ENCODE measurements at places on chromosomes 3 and 15.
A peak's percentile ranks its signal among the peaks of the same experiment; 100 is the strongest.

DNA sequence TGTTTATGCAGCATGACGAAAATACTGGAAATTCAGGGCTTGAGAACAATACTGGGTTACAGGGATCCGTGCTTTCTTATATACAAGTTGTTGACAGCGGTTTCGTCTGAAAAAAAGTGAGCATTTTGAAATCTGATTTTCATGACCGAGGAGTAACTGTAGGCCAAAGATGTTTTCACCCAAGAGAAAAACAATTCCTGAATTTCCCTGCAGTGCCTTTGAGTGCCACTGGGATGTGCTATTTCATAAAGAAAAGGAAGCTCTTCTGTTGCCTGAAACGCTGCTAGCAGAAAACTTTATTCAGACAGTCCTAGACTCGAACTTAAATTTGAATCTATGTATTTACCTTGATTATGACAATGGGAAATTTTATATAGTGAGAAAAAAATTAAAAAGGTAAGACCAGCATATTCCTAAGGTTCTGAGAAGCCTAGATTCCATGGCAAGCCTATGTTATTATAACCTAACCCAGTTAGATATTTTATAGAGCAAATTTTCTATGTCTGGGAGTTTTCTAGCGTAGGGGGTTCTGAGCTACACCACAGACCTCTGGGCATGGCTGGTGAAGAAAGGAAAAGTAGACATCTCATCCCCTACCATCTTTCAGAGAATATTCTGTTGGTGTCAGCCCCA lies 30.2 kb downstream of the KCNAB1 start:
- peak; percentile 18 for DNase-seq

DNA sequence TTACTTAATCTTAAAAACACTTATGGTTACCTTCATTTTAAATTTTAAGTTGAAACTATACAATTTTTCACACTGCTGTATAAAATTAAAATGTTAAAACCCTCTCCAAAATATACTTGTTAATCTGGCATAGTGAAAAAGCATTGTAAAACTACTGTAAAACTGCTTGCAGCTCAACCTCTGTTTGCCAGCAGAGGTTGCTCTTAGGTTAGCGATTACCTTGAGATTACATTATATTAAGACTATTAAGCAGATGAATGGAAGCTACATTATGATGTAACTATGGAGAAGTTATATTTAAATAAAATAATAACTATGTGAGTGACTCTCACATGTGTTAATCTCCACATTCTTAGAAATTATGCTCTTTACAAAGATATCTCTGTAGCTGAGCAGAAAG lies 143.6 kb upstream of the SLITRK3 start:
- no peak for DNase-seq

DNA sequence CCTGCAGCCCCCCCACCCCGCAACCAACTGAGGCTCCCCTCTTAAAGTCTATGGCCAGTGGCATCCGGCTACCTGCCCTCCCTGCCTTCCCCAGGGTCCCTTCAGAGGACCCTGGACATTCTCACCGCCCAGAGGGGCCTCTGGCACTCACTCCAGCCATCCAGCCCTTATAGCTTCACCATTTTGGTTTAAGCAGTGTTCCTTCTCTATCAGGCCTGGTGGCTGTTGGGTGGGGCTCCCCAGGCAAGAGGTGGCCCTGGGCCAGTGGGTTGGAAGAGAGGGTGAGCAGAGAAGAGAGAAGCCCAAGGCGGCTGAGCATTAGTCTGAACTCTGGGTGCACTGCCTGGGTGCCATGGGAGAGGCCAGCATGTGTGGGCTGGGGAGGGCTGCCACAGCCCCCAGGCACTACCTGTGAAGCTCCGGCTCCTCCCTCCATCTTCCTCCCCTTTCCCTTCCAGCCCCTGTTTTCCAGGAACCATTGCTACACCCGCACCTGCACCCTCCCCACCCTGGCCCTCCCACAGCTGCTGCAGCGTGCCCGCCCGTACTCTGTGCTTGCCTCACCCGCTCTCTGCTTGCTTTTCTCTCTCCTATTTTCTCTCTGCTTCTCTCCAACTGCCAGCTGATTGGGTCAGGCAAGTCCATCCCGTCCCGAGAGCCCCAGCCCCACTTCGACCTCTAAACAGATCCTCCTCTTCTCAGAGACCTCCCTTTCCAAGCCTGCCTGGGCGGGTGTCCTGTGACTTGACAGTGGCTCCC lies 168.2 kb downstream of the TBC1D2B start:
- DNase-seq = no peak

DNA sequence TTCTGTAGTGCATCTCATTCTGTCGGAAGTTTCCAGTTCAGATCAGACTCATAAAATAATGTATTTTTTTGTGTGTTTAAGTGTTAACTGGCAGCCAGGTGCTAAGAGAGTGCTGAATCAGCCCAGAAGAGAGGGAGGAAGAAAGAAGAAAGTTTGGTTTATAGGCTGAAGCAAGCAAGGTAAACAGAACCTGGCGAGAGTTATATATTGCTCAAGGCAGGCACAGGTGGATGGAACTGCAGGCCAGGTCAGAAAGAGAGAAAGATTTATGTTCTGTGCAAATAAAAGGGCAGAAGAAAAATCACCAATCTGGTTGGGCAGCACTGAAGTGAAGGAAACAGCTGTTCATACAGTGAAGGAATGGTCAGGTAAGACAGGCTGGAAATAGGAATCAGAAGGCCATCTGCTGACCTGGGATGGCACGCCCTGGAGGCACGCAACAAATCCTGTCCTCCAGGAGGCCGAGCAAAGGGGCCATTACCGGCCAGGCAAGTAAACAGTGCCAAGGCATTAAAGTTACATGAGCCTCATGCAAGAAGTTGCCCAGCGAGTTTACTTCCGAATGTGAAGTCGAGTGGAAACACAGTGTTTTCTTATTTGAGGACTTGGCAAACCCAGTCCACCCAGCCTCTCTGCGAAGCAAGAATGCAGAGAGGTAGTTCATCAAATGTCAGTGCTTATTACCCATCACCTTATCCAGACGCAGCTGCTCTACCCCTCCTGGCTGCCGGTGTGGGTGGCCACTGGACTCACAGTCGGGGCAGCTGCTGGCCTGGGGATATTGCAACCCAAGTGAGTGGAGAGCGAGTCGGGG lies 309.8 kb downstream of the VPS13C start:
- DNase-seq = no peak

GRCh38 chr3:72099326-72100079 lies 314.6 kb upstream of the PROK2 start:
- DNase-seq = no peak

DNA sequence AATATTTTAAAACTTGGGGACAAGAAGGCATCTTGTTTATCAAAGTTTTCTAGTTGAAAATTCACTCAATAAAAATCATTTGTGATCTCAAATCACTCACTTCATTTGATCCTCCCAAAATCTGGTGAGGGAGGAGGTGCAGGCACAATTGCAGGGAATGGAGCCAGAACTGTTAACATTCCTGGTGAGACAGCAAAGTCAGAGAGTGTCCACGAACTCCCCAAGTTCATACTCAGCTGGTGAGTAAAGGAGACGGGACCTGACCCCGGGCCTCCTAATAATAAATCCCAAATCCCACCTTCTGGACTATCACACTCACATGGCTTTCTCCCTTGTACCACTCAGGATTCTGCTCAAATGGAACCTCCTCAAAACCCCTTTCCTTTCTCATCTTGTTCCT lies 252.3 kb upstream of the LRTM1 start:
- DNase-seq = no peak

- DNase-seq = no peak
These were observed 5.9 kb upstream of the PPP1R2 start for GRCh38 chr3:195548987-195549386.

DNA sequence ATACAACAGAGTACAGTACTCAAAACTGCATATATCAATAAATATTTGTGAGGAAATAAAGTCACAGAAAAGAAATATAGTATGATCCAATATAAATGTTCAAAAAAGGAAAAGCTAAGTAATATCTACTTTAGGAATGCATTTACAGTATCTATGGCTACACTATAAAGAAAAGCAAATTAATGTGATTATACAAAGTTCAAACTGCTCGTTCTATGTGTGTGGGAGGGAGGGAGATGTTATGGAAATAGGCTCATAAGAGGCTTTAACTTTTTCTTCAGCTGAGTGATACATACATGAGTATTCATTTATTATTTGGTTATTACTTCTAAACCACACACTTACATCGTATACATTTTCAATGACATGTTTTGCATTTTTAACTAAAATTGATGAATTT lies 377.7 kb upstream of the AGTR1 start:
- DNase-seq = no peak

- DNase-seq = no peak
These were observed 319.8 kb downstream of the FHIT start for GRCh38 chr3:60931452-60931851.

DNA sequence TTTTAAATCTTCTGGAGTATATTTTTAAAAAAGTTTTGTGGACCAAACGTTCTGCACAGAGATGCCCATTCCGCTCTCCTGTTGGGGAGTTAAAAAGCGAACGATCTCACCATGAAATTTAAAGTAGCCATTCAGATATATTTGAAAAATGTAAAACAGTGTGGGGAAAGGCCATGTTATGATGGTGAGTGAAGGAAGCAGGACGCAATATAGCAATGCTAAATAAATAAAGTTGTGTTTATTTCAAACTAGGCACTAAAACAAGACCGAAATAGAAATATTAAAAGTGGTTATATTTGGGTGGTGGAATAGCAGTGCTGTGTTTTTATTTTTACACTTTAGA lies 327 bp upstream of the CCDC13 start:
- no peak for DNase-seq

DNA sequence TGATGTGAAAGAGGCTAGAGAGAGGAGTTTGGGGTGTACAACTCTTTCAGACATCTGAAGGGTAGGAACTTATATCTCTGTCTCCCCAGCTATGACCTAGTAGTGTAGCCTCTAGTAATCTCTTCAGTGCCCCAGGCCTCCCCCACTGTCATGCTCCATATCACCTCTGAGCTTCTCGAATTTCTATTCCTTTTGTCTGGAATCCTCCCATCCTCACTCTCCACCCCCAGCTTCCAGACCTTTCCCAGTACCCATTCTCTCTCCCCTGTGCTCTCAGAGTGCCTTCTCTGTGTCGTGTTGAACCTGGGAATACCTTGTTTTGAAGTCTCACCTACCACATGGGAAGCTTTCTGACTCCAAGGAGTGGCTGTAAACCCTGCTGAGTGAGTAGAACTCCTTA lies 3.6 kb upstream of the RBPMS2 start:
- DNase-seq = no peak

DNA sequence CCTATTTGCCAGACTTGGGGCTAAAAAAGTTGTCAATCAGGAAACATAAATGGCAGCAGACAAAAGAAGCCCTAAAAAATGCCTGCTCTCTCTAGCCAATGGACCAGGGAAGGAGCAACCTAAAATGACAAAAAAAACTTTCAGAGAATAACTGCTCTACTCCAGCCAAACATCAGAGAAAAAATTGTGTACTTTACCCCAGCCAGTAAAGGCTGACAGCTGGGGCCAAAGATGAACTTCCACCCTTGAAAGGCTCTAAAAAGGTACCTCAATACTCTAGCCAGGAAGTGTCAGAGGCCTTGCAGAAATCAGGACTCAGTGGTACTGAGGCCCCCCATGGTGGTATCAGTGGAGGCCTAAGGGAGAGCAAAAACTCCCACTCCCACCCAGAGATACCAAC lies 18.4 kb downstream of the C3orf70 start:
- no peak for DNase-seq

GRCh38 chr3:108538083-108538482 lies 27.7 kb upstream of the MYH15 start:
- no peak for DNase-seq

- no peak for DNase-seq
These were observed 545.0 kb downstream of the ZPLD1 start for GRCh38 chr3:102979682-102980354.

DNA sequence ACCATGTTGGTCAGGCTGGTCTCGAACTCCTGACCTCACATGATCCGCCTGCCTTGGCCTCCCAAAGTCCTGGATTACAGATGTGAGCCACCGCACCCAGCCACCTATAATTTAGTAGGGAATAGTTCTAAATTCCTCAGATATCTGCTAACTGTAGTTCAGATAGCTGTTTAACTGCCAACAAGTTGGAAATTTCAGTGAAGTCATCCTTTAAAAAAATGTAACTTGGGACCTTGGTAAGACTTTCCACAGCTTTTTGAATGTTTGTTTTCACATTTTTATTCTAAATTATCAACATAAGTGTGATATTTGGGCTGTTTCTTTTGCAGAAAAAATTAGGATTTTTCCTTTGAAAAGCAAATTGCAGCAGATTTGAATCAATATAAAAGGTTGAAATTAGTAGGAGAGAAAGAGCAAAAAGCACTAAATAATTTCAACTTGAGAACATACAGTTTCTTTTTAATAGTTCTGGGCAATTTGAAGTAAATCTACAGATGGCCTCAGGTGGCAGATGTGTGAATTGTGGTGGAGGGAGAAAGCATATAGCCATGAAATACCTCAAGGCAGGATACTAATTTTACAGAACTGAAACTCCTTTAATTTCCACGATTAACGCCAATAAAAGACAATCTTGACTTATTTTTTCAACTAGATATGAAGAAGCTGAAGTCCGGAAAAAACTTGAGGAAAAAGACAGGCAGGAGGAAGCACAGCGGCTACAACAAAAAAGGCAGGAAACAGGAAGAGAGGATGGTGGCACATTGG lies 34.3 kb downstream of the USP8 start:
- no peak for DNase-seq

GRCh38 chr3:11275926-11276325 lies 3.7 kb downstream of the ATG7 start:
- no peak for DNase-seq

DNA sequence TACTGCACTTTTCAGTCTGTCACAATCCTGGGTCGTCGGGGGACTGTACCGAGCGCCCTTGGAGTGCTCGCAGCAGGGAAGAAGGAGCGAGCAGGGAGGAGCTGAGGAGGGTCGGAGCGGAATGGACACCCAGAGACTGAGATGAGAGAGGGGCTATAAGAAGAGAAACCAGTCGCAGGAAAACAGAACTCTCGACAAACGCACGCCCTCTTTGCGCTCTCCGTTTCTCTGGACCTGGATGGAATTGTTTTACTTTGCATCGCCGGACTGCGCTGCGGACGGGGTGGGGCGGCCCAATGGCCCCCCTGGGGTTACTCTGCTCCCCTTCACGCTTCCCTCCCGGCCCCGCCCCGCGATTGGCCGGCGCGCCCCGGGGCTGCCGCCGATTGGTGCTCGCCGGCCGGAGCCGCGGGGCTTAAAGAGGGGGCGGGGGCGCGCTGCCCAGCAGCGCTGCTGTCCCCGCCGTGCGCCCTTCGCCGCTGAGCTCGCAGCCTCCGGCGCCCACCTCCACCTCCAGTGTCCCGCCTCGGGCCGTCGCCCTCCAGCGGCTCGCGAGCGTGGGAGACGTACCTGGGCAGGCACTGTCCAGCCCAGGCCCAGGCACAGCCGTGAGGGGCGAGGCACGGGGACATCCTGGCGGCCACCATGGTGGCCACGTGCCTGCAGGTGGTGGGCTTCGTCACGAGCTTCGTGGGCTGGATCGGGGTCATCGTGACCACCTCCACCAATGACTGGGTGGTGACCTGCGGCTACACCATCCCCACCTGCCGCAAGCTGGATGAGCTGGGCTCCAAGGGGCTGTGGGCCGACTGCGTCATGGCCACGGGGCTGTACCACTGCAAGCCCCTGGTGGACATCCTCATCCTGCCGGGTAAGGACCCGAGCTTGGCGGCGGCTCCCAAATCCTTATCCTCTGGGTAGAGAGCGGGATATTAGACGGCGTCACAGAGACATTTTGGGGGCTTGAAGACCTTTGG lies at the start of gene CLDN11:
TSS of gene CLDN11 (plus strand) at position 447 of the 977 bp plus-strand sequence. CDS start at position 646, 199 bp downstream.
- DNase-seq = no peak

GRCh38 chr3:99066863-99067262 lies 165.4 kb upstream of the DCBLD2 start:
- no peak for DNase-seq

- DNase-seq = no peak
These were observed 35.4 kb upstream of the TCF12 start for GRCh38 chr15:56883088-56883487.

GRCh38 chr15:23877502-23878412 lies 190.7 kb upstream of the NDN start:
- DNase-seq = no peak

Data from NCI-H2081 treated with DMSO at 0.1 percent for 48 hours (cell line).